Renal cortex interstitium (tissue), 15 donors: ENCODE measurements at places on chromosomes 7 and 10. TPM values are rescaled to one million over a fixed set of nuclear protein-coding genes. Genes with fewer than 3 reads are reported as not detected.

NKX1-2 gene
- not detected for polyA plus RNA-seq

CDK1 gene
- polyA plus RNA-seq: 72.9 TPM

PHYHIPL gene
- polyA plus RNA-seq: 14.3 TPM

FHIP2A gene
- 33.4 TPM for polyA plus RNA-seq

STEAP4 gene
- 0.18 TPM for polyA plus RNA-seq

SSC4D gene
- 7.2 TPM for polyA plus RNA-seq

CCL24 gene
- polyA plus RNA-seq: not detected

MYL7 gene
- 0.62 TPM for polyA plus RNA-seq

SPDYE2 gene
- polyA plus RNA-seq: 4.5 TPM

GRM3 gene
- polyA plus RNA-seq: 0.15 TPM

CRHR2 gene
- polyA plus RNA-seq: 0.20 TPM

NUTM2B gene
- polyA plus RNA-seq: 1.2 TPM

WEE2 gene
- polyA plus RNA-seq: 0.33 TPM

DOCK4 gene
- polyA plus RNA-seq: 20.5 TPM

- DNase-seq: no peak
Measured at GRCh38 chr7:16770657-16771329, 17.2 kb downstream of the TSPAN13 start.

DNA sequence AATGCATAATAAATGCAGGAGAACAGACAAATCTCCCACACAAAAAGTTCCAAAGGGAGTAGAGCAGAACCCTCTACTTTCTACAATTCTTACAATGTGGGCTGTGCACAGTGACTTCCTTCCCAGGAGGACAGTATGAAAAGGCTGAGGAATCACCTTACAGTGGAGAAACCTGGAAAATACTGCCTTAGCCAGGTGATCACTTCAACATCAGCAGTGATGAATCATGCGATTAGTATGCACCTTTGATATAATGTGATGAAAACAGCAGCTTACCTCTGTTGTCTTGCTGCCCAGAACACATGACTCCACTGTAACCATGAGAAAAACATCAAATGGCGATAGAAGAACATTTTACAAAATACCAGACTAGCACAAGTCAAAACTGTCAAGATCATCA is 329.7 kb upstream of the POM121L12 start:
- DNase-seq: no peak

GRCh38 chr10:14625192-14625631 is 149.5 kb downstream of the FAM107B start:
- DNase-seq: no peak

GRCh38 chr7:28984631-28985030 is 26.5 kb upstream of the TRIL start:
- no peak for DNase-seq

- DNase-seq: no peak
Measured at GRCh38 chr10:31347705-31348104, 28.7 kb downstream of the ZEB1 start.

DNA sequence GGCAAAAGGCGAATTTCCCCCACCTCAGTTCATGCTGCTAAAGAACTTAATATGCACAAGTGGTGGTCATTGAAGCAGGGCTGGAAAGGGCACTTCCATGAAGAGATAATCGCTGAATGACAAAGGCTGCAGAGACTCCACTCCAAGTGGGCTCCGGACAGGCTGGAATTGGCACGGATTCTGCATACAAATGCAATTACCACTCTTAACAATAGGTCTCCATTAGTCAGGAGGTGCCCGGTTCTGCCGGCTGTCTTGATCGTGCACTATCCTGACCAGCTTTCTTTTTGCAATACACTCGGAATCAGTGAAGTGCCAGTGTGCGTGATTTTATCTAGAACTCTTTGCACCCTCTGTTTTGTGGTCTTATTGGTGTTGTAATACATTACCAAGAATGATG is 49.7 kb downstream of the INSYN2A start:
- no peak for DNase-seq

GRCh38 chr10:114271075-114271778 is 32.2 kb downstream of the VWA2 start:
- DNase-seq: no peak

GRCh38 chr7:110960811-110961210 is 130.1 kb upstream of the LRRN3 start:
- DNase-seq: no peak

GRCh38 chr7:1679966-1680730 is 10.1 kb downstream of the ELFN1 start:
- DNase-seq: no peak

GRCh38 chr7:46663025-46663424 is 742.0 kb upstream of the IGFBP3 start:
- DNase-seq: no peak

- no peak for DNase-seq
Measured at GRCh38 chr10:61931620-61932332, 30.3 kb downstream of the ARID5B start.

DNA sequence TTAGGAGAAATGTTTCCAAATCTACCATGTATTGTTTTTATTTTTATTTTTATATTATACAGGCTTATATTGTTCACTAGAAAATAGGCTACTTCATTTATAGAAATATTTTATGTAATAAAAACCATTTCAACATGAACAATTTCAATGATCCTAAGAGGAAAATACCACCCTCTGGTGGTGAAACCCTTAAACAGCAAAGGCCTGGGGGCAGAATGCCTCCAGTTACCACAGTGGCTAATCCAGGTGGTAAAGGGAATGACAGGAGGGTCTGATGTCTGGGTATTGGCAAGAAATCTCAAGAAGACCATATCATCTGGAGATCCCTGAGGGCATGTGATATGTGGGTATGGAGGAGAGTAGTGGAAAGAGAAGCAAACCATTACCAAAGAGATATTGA is 19.3 kb downstream of the MACC1 start:
- DNase-seq: no peak

DNA sequence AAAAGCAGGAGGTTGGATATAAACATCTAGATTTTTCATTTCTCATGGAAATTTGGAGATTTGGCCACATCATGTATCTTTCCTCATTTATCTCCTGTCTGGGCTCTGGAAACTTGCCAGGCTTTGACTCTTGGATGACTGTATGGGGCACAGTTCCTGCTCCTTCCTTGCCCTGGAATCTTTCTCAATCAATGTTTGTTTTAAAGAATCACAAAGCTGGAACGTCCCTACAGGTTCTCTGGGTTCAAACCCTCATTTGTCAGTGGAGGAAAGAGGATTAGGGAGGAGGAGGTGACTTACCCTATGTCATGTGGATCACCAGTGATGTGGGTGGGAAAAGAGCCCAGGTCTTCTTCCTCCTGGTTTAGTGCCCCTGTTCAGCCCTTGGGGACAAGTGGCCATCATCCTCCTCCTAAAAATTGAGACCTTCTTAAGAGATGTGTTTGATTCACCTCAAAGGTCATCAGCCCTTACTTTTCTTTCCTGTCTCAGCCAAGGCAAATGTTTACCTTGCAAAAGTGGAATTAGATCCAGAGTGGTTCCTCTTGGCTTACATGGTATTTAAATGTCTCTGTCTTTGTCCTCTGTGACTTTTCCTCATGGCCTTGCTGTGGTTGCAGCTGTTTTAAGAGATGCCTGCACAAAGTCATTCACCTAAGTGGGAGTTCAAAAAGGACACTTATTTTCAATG is 38.8 kb upstream of the PDZD8 start:
- no peak for DNase-seq

GRCh38 chr10:70958396-70958795 is 70.0 kb upstream of the PCBD1 start:
- no peak for DNase-seq

DNA sequence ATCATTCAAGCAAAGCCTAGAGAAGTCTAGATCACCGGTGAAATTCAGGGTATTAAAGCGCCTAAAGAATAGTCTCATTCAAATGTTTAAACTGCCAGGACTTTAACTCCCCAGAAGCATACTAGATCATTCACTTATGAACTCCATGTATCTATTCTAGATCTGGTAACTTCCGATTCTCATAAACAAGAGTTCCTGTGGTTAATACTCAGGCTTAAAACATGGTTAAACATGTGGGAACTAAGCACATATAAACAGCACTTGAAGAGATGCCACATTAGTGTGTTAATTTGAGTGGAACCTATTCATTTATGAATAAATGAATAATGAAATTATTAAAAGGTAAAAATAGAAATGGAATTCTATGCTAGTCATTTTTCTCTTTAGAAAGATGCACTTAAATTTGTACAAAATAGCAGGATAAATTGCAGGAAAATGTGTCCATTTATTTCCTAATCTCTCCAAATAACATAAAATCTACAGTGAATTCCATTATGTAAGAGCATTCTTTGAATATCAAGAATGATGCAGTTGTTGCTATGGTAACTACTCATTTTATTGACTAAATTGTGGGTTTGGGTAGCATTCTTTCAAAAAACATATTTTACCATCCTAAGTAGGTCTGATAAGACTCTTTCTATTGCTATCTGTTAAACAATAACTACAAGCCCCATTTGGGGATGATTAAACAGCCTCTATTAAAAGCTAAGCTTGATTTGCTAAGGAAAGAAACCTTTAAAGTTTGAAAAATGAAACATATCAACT is 147.6 kb upstream of the TMEM168 start:
- DNase-seq: no peak

DNA sequence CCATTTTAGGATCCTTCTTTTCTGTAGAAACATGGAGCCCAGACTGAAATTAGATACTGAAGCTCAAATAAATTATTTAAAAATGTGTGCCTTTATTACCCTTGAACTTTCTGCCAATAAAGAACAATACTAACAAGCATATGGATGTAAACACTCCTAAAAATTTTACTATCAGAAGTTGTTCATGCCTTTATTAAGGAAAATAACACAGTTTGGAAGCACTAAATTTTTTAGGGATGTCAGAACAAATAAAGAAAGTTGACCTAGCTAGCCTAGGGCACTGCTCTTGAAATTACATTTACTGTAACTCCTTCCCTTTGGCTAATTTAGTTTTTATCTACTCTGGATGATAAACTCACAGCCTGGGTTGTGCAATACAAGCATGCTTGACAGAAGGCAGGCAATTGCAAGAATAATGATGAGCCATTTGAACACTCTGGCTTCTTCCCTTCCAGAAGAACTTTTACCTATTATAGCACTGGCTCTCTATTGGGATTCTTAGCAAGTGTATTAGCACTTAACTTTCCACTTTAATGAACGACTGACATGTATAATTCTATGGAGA is 351.7 kb upstream of the C7orf33 start:
- DNase-seq: no peak

GRCh38 chr7:73435471-73436009 is 2.0 kb downstream of the FZD9 start:
- DNase-seq: no peak

- no peak for DNase-seq
Measured at GRCh38 chr10:101772895-101773761, 2.8 kb downstream of the FGF8 start.

GRCh38 chr7:26863518-26864308 is 677 bp downstream of the SKAP2 start:
- DNase-seq: no peak

- DNase-seq: no peak
Measured at GRCh38 chr10:70109064-70109729, 23.4 kb downstream of the AIFM2 start.

DNA sequence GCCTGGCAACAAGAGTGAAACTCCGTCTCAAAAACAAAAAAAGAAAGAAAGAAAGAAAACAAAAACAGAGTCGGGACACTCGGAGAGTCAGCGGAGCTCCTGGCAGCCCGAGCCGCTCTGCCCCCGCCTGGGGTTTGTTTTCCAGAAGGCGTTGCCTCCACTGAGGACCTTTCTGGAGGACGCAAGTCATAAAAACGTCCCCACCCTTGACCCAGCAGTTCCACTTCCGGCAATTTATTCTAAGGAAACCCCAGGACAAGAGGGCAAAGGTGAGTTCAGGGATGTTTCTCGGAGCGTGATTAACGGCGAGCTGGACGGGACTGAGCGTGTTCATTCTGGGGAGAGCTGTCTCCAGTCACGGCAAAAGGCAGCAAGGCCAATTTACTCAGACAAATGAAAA is 27.0 kb upstream of the SUN1 start:
- no peak for DNase-seq

DNA sequence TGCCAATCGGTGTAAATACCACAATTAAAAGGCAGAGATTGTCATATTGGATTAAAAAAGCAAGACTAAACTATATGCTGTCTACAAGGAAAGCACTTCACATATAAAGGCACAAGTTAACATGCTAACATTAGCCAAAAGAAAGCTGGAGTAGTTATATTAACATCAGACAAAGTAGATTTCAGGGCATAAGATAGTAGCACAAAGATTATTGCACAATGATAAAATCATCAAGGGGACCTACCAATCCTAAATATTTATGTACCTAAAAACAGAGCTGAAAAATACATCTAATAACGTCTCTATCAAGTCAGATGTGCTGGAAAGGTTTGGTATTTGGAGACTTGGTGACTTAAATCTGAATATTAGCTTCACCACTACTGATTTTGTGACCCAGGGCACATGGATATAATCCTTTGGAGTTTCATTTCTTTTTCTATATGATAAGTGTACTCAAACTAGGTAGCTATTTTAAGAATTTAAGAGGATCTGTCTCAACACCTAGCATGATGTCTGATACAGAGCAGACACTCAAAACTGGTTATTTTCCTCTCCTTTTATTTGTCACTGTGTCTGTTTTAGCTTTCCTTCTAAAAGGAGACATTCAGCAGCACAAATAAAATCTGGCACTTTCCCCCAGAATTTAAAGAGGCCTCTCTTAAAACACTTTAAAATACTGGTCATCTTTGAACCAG is 156.5 kb downstream of the DOCK4 start:
- no peak for DNase-seq

GRCh38 chr10:110429301-110429700 is 68.4 kb upstream of the DUSP5 start:
- DNase-seq: no peak

DNA sequence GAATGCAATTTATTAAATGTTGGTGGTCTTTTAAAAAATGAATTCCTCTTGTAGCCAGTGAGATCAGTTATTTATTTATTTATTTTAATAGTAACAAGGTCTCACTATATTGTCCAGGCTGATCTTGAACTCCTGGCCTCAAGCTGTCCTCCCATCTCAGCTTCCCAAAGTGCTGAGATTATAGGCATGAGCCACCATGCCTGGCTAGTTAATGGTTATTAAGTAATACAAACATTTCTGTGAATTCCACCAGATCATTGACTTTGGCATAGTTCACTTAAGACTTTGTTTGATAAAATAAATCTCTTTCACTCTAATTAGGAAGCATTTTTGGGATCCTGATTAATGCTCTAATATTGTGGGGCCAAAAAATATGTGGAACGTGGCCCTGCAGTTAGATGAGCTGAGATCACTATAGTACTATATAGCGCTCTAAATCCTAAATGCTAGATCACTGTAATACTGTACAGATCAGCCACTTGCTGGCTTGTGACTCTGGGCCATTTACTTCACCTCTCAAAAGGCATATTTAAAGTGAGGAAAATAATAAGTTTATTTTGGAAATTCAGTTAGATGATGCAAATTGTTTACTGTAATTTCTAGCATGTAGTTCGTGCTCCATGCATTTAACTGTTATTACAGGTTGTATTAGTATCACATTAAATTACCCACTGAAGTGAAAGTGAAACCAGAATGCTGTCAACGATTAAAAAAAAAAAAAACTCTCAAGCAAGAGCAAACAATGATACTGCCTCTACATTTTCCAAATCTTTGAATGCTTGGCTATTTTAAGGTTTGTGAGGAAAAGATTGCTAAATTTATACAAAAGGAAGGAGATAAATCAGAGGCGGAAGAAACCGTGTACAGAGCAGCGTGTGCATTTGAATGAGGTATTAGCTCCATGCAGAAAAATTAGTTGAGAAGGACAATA is 15.9 kb upstream of the FAS start:
- DNase-seq: no peak
